ENCODE measurements at places on chromosomes 16 and 17.
A peak's percentile ranks its signal among the peaks of the same experiment; 100 is the strongest.

DNA sequence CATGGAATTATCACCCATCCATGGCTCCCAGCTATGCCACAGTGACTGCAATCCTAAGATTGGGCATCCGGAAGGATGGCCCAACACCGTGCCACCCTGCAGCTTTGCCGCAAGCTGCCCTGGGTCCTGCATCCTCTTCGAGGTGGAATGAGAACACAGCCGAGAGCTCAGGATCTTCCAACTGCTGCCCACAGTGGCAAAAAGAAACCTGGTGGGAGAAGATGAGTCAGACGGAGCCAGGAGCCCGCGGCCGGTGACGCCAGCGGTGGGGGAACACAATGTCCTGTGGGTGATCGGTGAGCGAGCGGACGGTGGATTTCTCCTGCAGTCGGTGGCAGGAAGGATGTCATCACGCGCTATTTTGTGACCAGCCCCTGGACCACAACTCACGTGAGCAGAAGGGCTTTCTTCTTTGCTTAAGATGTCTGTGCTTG, 20.1 kb downstream of the CD7 start:
- DNase-seq: peak; percentile 90

- no peak for DNase-seq
These were observed 56.8 kb upstream of the CREBBP start for GRCh38 chr16:3937066-3937875.

DNA sequence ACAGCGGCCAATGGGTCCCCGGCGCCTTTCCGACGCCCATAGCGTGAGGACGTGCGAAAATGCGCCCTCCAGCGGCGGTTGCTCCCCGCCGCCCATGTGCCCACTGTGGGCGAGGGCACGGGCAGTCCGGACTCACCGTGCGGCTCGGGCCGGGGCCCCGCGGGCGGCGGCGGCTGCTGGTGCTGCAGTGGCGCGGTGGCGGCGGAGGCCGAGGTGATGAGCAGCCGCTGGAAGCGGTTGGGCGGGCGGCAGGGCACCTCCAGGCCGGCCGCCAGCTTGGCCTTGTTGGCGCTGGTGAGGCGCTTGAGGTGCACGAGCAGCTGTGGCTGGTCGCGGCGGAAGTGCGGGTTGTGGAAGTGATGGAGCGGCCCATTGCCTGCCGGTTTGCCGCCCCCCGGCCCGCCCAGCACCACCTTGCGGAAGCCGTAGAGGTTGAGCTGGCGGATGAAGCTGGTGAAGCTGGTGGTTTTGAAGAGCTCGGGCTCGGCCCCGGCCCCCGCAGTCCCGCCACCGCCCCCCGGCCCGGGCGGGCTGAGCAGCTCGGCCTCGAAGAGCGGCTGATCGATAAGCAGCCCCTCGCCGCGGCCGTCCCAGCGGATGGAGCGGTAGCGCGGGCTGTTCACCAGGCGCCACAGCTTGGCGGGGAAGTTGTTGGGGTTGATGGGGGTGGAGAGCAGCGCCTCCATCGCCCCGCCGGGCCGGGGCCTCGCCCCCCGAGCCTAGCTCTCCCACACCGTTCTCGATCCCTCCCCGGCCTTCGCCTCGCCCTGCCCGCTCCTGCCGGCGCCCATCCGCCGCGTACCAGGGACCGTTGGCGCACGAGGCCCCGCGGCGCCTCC, at the start of gene HSF5:
Gene HSF5 (minus strand): TSS at position 820 of the 839 bp plus-strand sequence. CDS start 134 bp downstream, at position 686.
- peak; percentile 50 for DNase-seq

DNA sequence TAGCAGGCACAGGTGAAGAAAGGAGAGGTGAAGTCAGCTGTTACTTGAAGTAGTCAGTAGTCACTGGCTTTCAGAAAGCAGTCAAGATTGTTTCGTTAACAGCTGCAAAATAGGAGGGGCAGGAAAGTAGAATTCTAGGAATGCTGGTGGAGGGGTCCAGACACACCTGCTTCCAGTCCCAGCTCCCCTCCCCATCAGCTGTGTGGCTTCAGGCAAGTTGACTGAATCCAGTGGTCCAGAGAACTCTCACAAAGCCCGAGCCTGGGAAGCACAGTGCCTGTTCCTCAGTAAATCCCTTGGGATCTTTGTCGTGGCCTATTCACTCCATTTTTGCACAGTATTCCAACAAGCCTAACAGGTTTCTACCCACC, 4.6 kb upstream of the SOCS1 start:
- no peak for DNase-seq

DNA sequence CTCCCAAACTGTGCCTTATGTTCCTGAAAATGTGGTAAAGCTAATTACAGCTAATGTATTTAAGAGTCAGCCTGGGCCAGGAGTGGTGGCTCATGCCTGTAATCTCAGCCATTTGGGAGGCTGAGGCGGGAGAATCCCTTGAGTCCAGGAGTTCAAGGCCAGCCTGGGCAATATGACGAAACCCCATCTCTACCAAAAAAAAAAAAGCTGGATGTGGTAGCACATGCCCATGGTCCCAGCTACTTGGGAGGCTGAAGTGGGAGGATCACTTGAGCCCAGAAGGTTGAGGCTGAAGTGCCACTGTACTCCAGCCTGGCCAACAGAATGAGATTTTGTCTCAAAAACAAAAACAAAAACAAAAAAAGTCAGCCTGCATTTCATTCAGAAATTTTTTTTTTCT, 33.2 kb upstream of the C17orf78 start:
- DNase-seq: no peak

DNA sequence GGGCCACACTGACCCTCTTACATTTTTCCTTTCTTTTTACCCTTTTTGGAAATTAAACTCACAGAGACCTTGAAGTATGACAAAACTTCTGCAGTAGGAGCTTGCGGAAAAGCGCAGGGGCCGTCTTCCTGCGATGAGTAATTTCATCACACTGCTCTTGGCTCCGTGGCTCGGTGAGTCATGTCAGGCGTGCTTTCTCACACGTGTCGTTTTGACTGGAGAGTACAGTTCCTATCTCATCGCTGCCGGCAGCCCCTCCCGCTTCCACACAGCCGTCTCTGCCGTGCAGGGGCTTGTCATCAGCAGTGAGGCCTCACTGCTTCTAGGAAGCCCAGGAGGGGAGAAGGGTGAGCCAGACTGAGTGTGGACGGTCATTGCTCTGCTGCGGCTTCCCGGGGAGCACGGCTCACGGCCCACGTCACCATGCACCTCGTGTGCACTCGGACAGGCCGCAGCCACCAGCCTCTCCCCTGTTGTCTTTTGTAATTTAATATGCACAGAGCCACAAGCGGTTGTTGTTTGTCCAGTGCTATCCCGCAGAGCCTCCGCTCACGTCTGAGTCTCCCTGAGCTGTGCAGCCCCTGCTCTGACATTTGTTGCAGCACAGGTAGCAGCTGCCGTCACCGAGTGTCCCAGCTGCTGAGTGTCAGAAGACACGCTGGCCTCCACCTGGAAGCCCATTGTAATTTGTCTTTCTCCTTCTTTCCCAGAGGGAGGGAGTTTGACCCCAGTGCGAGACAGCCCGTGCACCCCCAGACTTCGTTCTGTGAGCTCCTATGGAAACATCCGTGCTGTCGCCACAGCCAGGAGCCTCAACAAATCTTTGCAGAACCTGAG, 99.4 kb upstream of the CHMP6 start:
- DNase-seq: peak; percentile 93

DNA sequence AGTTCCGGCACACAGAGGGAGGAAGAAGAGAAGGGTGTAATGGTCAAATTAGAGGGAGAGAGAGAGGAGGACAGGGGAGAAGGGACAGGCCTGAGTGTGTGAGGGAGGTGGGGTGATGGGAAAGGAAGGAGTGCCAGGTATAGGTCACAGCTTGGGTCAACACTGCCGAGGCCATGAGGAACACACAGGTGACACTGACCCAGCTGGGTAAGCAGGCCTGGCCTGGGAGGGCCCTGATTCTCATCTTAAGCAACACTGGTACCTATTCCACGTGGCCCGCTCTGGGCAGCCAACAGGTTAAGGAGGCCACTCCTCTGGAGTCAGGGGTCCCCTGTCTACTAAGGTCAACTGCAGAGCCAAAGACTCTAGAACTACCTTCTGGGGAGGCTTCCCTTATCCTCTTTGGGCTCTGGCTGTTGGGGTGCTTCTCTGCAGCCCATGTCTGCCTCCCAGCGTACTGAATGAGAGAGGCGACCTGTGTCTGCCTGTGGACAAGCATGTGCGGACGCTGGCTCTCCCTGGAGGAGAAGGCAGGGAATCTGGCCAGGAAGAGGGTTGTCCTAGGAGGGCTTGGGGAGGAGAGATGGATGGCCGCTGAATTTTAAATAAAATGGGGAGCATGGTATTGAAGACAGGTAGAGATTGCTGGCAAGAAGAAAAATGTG, 57.6 kb downstream of the RGS9 start:
- no peak for DNase-seq

- DNase-seq: no peak
These were observed 5.0 kb upstream of the P4HB start for GRCh38 chr17:81865358-81865732.

- no peak for DNase-seq
These were observed 820 bp downstream of the GRIN2C start for GRCh38 chr17:74858672-74859458.

GRCh38 chr16:85185303-85186100, 73.2 kb upstream of the CIBAR2 start:
- DNase-seq: no peak

GRCh38 chr16:27405546-27406451, 3.8 kb downstream of the IL21R start:
- DNase-seq: peak; percentile 34

DNA sequence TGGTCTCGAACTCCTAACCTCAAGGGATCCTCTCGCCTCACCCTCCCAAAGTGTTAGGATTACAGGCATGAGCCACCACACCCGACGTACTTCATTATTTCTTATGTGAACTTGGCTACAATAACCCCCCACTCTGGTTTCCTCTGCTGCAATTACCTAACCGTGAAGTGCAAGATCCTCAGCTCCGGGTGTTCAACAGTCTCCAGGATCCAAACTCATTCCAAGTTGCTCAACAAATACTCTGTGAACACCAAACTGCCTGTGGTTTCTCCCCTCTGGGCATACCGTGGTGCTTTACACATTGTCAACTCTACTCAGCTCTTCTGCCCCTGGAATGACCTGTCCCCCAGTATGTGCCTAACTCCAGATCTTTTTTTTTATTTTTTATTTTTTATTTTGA, 6.8 kb upstream of the SULT1A1 start:
- DNase-seq: no peak

GRCh38 chr16:81560979-81561657, 116.5 kb downstream of the CMIP start:
- no peak for DNase-seq

- no peak for DNase-seq
These were observed 33.3 kb downstream of the PRKCB start for GRCh38 chr16:23869052-23869451.

- no peak for DNase-seq
These were observed 4.9 kb upstream of the RBL2 start for GRCh38 chr16:53429221-53429943.

DNA sequence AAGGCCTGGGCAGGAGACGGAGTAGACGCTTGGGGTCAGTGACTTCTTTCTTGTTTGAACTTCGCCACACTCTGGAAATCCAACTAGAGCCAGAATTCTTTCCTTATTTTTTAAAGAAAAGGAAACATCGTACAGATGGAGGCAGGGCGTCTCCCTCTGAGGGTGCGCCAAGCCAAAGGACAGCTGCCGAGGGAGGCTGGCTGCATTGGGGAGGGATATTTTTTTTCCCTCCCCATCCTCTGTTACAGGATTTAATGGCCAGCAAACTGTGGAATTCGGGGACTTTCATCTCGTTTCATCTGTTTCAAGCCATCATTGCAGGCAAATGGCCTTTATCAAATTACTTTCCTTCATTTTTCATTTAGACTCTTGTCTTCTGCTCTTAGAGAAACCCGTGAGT, 15.9 kb downstream of the CDK5R1 start:
- no peak for DNase-seq

DNA sequence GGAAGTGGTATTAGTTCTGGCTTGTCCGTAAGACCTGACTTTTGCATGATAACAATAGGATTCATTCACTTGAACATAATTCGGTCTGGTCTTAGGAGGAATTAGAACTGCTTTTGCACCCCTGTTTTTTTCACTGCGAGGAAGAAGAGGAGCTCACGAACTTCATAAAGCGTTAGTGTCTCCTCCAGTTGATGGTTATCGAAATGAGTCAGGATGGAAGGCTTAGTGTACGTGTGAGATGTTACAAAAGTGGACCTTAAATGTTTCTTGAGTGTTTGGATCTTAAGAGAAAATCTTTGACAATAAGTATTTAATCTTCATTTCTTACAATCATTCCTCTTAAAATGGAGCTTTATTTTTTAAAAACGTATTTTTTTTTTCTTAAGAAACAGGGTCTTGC, 52.8 kb downstream of the USP10 start:
- no peak for DNase-seq

DNA sequence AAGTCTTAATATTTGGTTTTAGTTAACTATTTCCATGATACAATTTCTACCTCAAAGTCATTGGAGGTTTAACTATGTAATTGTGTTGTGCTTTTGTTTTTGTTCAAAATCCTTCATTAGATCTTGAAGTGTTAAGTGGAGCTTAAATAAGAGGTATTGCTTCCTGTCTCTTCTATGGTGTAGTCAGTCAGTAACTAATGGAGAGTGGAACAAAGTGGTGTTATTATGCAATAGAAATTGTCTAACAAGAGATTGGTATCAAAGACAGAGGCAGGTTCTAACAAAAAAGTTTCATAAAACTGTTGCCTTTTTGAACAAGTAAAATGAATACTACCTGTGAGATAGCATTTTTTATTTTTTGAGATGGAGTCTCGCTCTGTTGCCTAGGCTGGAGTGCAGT, 45.2 kb downstream of the GRB7 start:
- DNase-seq: no peak

GRCh38 chr17:82203920-82204319, 8.7 kb downstream of the CCDC57 start:
- DNase-seq: no peak

GRCh38 chr17:14203388-14203787, 33.3 kb downstream of the CDRT15 start:
- no peak for DNase-seq

- DNase-seq: no peak
These were observed 2.3 kb upstream of the NCBP3 start for GRCh38 chr17:3848229-3848835.

- DNase-seq: no peak
These were observed 201.5 kb upstream of the PIRT start for GRCh38 chr17:11039342-11039741.

DNA sequence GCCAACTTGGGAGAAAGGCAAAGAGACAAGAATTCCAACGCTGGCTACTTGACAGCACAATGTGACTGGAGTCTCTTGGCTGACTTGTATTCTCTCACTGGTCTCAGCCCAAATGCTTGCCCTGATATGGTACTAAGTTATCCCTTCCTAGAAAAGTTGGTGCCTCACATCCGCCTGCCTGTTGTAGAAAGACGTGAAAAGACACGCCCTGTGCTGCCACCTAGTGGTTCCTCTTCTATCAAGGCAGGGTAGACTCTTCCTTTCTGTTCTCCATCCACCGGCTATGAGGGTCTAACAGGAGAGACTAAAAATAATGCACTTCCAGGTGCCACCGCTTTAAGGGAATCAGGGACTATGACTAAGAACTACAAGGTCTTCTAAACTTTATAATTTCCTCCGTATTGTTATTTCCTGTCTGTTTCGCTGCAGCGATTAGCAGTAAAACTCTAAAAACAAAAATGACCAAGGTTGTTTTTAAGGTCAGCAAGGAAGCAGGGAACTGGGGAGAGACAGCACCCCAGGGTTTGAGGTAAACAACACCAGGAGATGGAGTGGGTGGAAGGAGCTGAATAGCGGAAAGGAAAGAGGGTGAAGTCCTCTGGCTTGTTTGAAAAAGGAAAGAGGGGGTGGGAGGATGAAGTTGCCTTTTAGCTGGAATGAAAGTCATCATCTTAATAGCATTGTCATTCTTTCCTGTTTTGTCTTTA, 109.5 kb downstream of the YPEL2 start:
- DNase-seq: peak; percentile 56

Measured in T-helper 22 cell (primary cell).